ENCODE measurements at places on chromosomes 3 and 15. TPM values are rescaled to one million over a fixed set of nuclear protein-coding genes. Genes with fewer than 3 reads are reported as not detected.

GRK7 gene
- total RNA-seq: not detected

- H3K27me3 ChIP-seq: no peaks in the 10 kb centered on the region
- no peak overlapping the region for H3K4me3 ChIP-seq
- H3K27ac ChIP-seq: no peak overlapping the region
These were observed 46.4 kb upstream of the PRICKLE2 start for GRCh38 chr3:64271631-64272030.

DNA sequence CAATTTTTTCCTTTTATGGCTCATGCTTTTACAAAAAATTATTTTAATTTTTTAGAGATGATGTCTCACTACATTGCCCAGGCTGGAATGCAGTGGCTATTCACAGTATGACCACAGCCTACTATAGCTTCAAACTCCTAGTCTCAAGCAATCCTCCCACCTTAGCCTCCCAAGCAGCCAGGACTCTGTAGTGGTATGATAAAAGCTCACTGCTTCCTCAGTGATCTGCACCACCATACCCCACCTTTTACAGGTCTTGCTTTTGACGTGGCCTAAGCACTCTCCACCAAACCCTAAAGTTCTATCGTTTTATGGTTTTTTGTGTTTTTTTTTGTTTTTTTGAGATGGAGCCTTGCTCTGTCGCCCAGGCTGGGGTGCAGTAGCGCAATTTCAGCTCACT is 14.0 kb upstream of the TMF1 start:
- H3K4me1 ChIP-seq: no peaks in the 10 kb centered on the region
- no peak overlapping the region for H3K4me3 ChIP-seq
- no peak overlapping the region for H3K27ac ChIP-seq
- peaks cover 44% of the 10 kb centered on the region for H3K36me3 ChIP-seq
- no peaks in the 10 kb centered on the region for H3K27me3 ChIP-seq

DNA sequence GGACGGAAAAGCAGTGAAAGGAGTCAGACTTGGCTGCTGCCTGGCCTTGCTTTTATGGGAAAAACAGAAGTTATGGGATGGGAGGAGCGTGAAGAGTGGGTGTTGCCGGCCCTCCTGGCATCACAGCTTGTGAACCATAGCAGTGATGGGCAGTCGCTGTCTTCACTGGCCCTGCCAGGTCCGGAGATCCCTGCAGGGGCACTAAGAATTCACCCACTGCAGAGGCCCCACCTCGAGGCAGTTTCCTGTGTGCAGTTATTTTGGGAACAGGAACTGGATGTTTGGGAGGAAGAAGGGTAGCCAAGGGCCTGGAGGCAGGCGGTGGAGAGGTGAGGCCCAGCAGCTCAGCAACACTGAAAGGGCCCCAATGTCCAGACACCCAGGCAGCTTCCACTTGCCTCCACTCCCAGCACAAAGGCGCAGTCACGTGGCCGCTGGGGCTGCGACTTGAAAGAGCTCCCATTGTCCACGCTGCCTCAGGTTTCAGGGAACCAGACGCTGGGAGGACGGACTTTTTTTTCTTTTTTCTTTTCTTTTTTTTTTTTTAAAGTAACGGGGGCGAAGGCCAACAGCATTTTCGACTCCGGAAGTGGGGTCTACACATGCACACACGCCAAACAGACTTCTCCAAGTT is 255.6 kb downstream of the ZNF621 start:
- H3K4me1 ChIP-seq: peaks cover 13% of the 10 kb centered on the region
- no peaks in the 10 kb centered on the region for H3K27me3 ChIP-seq
- peak overlapping the region; percentile 55 for H3K4me3 ChIP-seq
- H3K27ac ChIP-seq: no peak overlapping the region
- DNase-seq: peak; percentile 66

GP5 gene
- total RNA-seq: 0.11 TPM

- H3K4me3 ChIP-seq: no peak overlapping the region
- no peaks in the 10 kb centered on the region for H3K4me1 ChIP-seq
- H3K36me3 ChIP-seq: no peaks in the 10 kb centered on the region
- no peaks in the 10 kb centered on the region for H3K27me3 ChIP-seq
These were observed 55.9 kb downstream of the MDFIC2 start for GRCh38 chr3:70256566-70256965.

DNA sequence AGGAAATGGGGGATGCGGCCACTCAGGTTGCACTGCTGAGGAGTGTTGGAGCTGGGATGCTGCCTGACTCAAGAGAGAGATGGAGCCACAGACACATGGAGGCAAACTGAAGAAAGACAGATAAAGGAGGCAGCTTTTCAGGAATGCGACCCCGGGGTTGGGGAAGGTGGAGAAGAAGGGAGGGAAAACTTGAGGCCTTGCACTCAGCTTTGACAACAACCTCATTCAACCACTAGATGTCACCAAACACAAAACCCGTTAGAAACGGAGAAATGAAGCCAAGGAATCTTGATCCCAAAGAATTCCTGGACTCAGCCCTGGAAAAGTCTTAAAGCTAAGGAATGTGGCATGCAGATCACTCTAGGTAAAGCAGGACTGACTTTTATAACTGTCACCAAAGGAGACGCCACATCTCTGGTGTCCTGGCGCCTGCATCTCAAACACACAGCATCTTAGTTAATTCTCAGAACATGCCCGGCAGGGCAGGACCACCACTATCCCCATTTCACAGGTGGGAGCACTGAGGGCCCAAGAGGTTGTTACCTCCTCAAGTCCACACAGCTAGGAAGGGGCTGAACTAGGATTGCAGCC is 59.6 kb upstream of the LMCD1 start:
- DNase-seq: peak; percentile 77
- H3K27ac ChIP-seq: no peak overlapping the region
- H3K4me3 ChIP-seq: no peak overlapping the region
- no peaks in the 10 kb centered on the region for H3K27me3 ChIP-seq
- peaks cover 45% of the 10 kb centered on the region for H3K4me1 ChIP-seq
